ENCODE measurements at places on chromosomes 5 and 9.

DNA sequence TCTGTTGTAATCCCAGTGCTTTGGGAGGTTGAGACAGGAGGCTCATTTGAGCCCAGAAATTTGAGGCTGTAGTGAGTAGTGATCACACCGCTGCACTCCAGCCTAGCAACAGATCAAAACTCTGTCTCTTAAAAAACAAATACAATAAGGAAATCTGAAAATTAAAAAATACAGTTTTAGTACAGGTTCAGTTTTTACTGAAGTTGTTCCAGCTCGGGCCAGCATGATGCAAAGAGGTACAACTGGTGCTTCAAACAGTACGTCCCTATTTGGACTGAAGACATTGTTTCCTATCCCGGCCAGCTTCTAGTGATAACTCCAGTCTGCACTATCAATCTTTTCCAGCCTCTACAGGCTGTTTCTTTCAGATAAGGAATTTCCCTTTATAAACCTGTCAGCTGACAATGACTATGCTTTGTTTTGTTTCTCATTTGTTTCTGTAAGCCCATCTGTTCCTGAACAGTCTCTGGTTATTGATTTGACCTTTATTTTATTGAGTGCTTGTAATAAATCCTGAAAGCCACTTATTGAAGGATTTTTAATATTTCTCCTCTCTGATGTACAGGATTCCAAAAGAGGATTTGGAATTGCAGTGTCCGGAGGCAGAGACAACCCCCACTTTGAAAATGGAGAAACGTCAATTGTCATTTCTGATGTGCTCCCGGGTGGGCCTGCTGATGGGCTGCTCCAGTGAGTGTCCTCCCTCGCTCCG is 41.9 kb downstream of the TJP2 start:
- DNase-seq, result no peak

GRCh38 chr5:81632679-81633078 is 118.2 kb downstream of the SSBP2 start:
- DNase-seq, result no peak

DNA sequence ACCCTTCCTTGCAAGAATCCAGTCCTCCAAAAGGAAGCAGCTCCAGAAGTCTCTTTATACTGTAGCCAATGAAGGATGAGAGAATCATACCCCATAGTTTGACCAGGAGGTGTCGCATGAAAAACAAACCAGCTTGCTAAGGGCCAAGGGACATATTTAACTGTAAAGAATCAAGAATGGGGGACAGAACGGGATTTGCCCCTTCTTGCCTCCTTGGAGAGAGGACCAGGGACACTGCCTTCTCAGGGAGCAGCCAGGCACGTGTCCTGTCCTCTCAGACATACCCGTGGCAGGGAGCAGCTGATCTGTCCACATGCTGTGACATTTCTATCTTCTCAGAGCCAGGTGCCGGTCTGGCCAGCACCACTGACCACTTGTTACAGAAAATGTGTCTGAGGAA is 11.7 kb downstream of the PRUNE2 start:
- DNase-seq, result no peak

GRCh38 chr9:87512311-87512710 is 14.6 kb downstream of the DAPK1 start:
- no peak for DNase-seq

GRCh38 chr9:27663526-27663925 is 90.2 kb upstream of the C9orf72 start:
- no peak for DNase-seq

- no peak for DNase-seq
These were observed 47.6 kb upstream of the SIL1 start for GRCh38 chr5:139245637-139246339.

DNA sequence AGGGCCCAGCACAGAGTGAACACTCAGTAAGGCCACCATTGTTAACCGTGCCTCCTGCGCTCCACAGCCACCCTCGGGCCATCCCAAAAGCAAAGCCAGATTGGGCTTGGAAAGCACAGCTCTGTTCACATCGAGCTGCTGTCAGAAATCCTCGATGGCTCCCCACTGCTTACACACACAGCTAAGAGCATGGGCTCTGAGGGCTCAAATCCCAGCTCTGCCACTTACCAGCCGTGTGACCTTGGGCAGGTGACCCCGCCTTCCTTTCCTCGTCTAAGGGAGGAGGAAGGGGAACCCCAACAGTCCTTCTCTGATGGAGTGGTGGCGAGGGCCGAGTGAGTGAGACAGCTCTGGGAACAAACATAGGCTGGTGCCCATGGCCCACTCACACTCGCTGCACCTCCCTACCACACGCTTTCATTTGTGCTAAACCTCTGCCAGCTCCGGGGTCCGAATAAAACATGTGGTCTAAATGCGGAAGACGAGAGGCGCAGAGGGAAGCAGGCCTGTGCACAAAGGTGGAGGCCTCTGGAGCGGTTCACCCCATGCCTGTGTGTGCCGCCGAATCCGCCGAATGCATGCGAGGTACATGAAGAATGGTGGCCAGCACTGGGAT is 139.3 kb downstream of the PAX5 start:
- DNase-seq, result no peak

- DNase-seq, result no peak
These were observed 210.5 kb downstream of the PALM2AKAP2 start for GRCh38 chr9:109990541-109990940.

DNA sequence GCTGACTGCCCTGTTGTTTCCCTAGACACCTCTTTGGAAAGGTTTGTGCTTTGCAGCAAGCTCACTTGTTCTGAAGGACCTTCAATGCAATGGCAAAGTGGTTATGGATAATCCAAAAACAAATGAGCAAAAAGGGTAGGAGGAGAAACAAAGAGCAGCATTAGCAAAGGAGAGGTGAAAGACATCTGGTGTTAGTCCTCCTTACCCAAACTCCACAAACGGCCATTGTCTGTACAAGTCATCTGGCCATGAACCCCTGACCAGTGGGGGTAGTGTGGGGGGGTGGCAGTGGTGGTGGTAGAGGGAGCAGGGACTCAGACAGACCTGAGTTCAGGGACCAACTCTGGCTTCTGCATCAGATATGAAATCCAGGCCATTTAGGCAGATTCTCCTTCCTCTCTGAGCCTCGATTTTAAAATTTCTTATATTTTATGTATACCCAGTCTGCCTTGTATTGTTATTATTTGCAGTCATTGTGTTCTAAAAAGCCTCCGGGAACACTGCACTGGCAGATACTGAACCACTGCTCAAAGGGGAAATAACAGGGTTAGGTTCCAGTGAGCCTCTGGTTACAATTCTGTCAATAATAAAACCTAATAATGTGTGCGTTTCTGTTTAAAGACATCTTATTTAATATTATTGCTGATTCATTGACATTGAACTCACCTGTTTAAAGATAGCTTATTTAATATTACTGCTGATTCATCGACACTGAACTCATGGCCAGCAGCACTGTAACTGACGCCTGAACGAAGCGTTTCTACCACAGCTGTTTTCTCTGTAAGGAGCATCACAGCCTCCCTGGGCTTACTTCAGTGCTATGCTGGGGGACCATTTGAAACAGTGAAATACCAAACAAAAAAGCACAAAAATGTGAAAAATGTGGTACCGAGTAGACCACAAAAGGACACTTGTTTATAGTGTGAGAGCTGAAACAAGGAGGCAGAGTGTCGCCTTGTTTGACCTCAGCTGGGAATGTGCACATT is 156.0 kb downstream of the SEC61B start:
- DNase-seq, result no peak

DNA sequence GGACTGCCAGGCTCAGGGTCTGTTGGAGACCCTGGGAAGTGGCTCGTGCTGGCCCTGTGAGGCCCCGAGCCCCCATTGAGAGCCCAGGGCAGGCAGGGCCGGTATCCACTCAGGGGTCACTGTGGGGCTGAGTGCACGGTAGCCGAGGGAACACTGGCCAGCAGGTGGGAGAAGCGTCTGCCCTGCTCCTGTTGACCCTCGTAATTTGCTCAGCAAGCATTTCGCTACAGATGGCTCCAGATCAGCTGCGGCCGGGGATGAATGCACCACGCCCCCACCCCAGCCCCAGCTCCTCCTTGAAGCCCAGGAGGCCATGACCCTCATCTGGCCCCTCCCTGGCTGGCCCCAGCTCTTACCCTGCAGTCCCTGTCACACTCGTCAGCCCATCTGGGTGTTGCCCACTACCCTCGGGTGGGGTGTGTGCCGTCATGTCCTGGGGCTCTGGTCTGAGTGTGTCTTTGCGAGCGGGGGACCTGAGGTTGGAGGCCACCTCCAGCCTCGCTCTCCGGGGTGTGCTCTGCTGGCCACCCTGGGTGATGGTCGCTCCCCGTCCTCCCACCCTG is 6.1 kb upstream of the NRARP start:
- no peak for DNase-seq

DNA sequence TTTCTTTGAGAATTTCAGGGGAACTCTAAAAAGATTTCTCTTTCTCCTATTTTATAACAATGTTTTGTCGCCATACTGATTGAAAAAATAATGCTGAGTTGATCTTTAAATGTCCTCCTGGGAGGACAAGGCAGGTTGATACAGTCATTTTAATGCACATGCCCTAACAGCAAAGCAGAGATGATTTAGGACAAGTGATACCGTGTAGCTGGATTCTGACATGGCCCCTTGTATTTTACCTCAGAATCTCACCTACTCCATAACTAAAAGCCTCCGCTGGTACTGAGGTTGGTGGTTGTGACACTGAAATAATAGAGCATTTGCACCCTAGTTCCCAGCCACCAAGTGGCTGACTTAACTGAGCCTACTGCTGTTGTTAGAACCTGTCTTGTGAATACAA is 811 bp upstream of the LRRTM2 start:
- no peak for DNase-seq
